Epithelial cell of esophagus (primary cell): ENCODE measurements at places on chromosomes 11 and 22.

DNA sequence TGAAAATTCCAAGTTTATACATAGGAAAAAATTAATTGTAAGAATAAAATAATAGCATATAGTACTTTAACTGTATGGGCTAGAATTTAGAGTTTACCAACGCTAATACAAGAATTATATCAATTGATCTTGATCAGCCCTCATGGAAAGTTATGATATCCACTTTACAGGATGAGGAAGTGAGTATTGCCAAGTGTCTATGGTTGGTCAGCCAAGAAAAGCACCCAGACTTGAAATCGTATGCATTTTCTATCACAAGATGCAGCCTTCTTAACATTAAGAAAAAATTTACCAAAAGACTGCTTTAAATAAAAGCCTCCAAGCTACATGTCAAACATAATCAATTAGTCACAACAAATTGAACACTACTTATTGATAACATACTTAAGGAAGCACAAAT lies 53.0 kb downstream of the DDI1 start:
- DNase-seq: no peak

GRCh38 chr11:11770296-11770695 lies 71.5 kb upstream of the USP47 start:
- DNase-seq: no peak

- DNase-seq: no peak
Observed at GRCh38 chr22:32728291-32728690, 73.2 kb upstream of the TIMP3 start.

GRCh38 chr22:45067731-45068130 lies 57.9 kb upstream of the PHF21B start:
- no peak for DNase-seq

- no peak for DNase-seq
Observed at GRCh38 chr11:49424136-49424535, 215.7 kb upstream of the FOLH1 start.

GRCh38 chr11:117091753-117092477 lies 6.3 kb downstream of the SIK3 start:
- DNase-seq: no peak
